ENCODE measurements at places on chromosomes 1 and 21. TPM values are rescaled to one million over a fixed set of nuclear protein-coding genes. Genes with fewer than 3 reads are reported as not detected.

Gene INTS3
- 12.2 TPM for total RNA-seq

- no peak for DNase-seq
These were observed 21.9 kb upstream of the XPR1 start for GRCh38 chr1:180609643-180610555.

Gene MNDA
- total RNA-seq: not detected

GRCh38 chr1:21586846-21587601 is 77.8 kb downstream of the ALPL start:
- peak; percentile 37 for DNase-seq

DNA sequence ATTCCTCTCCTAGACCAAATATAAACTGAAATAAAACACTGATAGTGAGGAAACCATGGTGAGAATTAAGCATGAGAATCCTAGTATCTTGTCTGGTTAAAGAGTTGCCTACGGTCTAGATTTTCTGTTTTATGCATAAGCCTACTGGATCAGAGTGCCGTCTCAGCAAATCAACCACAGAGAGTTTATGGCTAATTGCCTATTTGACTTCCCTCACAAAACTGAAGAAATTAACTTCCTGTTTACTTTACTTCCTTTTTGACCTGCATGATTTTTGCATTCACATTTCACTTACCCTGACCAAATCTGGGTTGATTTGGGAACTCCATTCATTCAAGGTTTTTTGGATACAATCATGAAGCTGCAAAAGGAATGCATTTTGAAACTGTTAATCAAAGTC is 5.0 kb downstream of the GCLM start:
- no peak for DNase-seq

DNA sequence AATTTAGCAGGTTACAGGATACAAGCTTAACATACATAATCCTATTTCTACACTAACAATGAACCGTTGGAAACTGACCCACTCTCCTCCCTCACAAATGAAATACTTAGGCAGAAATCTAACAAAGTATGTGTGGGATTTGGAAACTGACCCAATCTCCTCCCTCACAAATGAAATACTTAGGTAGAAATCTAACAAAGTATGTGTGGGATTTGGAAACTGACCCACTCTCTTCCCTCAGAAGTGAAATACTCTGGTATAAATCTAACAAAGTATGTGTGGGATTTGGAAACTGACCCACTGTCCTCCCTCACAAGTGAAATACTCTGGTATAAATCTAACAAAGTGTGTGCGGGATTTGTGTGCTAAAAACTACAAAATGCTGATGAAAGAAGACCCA is 60.3 kb downstream of the TRAF5 start:
- DNase-seq: no peak

DNA sequence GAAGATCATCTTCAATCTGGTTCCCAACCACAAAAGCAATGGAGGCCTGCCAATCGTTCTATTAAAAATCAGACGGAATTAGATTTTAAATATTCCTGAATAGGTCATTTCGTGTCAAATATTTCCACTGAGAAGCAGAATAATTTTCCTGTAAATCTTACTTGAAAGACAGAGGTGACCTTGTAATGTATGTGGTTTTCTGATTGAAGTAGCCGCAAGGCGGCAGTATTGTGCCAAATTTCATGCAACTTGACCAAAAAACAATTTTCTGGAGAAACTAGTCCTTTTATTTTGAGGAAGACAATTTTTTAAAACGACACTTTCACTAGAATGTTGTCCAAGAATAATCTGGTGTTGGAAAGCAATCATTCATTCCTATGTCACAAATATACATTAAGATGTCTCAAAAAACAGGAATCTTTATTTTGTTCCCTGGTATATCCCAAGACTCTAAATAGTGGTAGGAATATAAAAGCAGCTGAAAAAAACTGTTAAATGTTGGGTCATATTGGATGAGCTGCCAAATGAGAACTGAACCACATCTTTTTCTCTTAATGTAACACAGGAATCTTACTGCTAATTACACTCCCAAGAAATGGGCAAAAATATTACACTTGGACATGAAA is 33.6 kb downstream of the SPAG17 start:
- peak; percentile 64 for DNase-seq

GRCh38 chr1:19338323-19338762 is 26.2 kb downstream of the SLC66A1 start:
- no peak for DNase-seq

DNA sequence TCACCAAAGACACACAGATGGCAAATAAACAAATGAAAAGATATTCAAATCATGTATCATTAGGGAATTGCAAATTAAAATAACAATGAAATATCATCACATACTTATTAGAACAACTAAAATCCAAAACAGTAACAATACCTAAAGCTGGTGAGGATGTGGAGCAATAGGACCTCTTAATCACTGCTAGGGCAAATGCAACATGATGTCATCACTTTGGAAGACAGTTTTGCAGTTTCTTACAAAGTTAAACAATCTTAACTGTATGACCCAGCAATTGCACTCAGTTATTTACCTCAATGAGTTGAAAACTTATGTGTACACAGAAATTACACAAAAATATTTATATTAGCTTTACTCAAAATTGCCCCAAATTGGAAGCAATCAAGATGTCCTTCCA is 47.3 kb downstream of the SELENOF start:
- no peak for DNase-seq

DNA sequence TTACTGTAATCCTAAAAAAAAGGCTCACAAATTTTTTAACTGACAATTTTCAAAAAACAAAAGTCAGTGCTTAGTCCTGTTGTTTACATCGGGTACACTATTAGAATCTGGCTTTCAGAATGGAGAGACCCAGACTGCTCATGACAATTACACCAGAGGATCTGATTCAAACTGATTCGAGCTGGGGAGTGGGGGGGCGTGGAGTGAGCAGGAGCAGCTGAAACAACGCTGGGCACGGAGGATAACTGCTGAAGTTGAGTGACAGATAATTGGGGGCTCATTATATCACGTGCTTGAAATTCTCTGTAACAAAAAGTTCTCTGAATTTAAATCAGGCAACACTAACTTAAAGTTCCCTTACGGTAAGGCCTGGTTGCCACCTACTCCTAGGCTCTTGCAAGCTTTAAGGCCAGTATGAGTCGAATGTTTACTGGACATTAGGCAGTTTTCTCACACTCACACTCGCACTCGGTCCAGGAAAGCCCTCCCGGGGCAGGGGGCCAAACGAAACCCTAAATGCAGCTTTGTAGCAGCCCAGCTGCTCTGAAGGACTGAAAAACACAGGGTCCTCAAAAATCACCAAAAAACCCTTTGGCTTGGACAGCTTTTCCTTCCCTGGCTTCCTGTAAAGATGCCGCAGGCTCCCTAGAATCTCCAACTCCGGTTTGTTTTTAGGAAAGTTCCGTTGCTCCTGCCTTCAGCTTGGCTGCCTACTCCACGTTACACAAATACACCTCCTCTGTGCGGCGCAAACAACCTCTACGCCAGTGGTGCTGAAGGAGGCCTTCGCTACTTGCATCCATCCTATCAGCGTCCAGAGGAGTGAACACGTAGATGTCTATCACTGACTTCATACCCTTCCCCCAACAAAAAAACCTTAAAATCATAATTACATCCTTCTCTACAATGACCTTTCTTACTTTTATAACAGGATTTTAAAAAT is 42.9 kb downstream of the CAPZB start:
- no peak for DNase-seq

- no peak for DNase-seq
These were observed 58.6 kb upstream of the ATP1A1 start for GRCh38 chr1:116314305-116314919.

DNA sequence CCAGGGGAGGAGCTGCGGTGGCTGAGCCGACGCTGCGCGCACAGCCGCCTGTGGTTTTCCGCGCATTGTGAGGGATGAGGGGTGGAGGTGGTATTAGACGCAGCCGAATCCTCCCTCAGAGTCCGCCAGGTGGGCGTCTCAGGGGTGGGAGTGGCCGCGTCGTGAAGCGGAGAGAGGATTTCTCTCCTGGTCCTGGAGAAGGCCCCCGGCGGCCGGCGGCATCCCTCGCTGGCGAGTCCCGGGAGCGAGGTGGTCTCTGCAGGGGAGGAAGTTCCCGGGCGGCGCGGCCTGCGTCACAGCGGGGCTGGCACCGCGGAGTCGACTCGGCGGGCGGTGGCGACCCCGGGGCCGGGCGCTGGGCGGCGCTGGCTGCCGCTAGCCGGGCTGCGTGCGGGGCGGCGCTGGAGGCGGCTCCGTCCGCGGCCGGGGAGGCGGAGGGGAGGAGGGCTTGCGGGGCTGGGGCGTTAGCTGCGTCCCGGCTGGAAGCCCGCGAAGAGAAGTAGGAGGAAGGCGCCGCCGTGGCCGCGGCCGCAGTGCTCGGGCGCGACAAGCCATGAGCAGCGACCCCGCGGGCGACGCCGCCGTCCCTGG is at the start of gene LRRC8C:
Gene LRRC8C (plus strand): TSS at position 464 of the 591 bp plus-strand sequence. CDS start 53,354 bp downstream, outside the sequence.
- DNase-seq: peak; percentile 87

- DNase-seq: no peak
These were observed 18.1 kb upstream of the POFUT2 start for GRCh38 chr21:45305836-45306235.

DNA sequence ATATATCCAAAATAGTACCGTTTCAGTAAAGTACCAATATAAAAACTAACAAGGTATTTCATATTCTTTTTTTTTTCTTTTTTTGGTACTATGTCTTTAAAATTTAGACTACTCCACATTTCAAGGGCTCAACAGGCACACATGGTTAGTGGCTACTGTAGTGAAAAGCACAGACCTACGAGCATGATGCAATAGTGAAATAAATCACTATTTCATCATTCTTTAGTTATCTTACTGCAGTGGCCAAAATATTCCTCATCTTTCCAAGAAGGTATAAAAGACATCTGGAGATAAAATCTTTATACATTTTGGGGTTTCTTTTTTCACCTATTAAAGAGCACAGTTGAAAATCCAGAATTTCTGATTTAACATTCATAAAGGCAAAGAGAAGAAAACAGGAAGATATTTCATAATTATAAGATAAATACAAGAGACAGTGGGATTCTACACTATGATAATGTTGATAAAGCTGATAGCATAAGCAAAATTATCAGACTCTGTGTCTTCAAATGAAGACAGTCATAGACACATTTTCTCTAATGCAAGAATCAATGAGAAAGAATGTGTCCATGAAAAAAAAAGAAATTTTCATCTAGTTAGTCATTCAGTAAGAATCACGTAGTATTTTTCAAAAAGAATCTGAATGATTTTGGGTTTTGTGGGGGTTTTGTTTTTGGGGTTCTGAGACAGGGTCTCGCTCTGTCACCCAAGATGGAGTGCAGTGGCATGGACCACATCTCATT is 41.9 kb downstream of the CEP170 start:
- DNase-seq: no peak

DNA sequence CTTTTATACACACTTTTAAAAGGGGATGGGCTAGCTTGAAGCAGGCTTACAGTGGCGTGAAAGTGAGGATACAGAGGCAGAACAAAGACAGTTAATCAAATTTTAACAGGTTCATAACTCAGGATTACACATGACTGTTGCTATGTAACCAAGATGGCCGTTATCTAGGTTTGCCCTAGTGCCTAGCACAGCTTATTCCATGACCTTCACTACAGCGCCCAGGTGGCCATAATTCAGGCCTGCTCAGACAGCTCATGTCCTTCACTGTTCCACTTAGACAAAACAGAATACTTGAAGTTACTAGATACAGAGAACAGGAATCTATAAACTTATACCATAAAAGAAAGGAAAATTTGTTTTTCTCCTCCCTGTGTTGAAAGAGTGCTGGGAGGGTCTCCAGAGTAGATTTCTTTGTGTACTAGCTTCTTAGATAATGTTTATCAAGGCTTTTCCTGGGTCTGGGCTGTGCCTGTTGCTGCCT is 6.2 kb upstream of the SPRR2F start:
- no peak for DNase-seq

DNA sequence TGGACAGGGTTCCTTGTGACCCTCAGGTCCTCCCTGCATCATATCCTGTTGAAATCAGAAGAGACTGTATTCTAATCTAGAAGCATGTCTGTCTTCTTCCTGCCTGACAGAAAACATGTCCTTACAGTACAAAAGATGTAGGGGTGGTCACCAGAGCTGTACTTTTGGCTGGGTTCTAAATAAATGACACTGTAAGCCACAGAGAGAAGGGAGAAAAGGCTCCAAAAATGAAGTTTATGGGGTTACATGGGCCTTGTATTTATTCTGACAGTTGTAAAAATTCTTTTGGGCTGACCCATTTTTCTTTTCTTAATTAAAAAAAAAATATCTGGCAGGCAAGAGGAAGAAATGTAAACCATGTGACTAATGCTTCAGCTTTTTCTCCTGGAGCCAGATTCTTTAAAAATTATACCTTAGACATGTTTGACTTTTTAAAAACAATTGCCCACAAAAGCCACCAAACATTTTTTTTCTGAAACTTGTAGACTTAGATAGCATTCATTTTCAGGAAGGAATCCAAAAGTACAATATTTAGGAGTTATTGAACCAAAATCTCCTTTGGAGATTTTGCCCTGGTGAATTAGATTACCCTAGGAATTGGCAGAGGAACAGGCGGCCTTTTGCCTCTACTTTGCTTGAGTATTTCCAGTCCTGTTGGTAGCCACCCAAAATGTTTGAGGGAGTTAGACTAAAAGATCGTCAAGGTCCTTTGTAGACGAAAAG is 17.1 kb downstream of the RGL1 start:
- DNase-seq: peak; percentile 64

Gene C8A
- not detected for total RNA-seq

DNA sequence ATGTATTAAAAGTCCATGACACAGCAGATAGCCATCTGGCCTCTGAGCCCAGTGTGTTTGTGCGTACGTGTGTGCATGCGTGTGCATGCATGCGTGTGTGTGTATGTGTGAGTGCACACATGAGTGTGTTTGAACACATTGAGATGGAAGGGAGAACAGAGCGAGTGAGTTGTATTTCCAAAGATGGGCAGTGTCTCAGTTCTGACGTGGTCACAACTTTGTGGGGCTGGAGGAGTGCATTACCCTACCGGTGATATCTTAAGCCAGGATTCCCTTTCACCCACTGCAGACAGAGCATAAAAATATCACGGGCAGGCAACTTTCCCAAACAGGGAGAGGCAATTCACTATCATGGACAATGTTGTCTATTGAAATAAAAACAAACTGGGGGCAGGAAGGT is 27.8 kb downstream of the IRF2BP2 start:
- DNase-seq: no peak

Gene RHOU
- total RNA-seq: 29.8 TPM

Gene TMEM52
- total RNA-seq: 0.20 TPM

Gene BPNT1
- 28.6 TPM for total RNA-seq
